ENCODE measurements at places on chromosomes 4 and X. TPM values are rescaled to one million over a fixed set of nuclear protein-coding genes. Genes with fewer than 3 reads are reported as not detected.

DNA sequence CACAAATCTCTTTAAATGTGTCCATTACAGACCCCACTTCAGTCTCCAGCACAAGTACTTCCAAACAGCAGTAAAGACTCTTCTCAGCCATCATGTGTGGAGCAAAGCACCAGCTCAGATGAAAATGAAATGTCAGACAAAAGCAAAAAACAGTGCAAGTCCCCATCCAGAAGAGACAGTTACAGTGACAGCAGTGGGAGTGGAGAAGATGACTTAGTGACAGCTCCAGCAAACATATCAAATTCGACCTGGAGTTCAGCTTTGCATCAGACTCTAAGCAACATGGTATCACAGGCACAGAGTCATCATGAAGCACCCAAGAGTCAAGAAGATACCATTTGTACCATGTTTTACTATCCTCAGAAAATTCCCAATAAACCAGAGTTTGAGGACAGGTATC lies 78.0 kb downstream of the SLC10A6 start:
- no peak for DNase-seq
- no peak overlapping the region for H3K27ac ChIP-seq
- no peaks in the 10 kb centered on the region for H3K36me3 ChIP-seq

DNA sequence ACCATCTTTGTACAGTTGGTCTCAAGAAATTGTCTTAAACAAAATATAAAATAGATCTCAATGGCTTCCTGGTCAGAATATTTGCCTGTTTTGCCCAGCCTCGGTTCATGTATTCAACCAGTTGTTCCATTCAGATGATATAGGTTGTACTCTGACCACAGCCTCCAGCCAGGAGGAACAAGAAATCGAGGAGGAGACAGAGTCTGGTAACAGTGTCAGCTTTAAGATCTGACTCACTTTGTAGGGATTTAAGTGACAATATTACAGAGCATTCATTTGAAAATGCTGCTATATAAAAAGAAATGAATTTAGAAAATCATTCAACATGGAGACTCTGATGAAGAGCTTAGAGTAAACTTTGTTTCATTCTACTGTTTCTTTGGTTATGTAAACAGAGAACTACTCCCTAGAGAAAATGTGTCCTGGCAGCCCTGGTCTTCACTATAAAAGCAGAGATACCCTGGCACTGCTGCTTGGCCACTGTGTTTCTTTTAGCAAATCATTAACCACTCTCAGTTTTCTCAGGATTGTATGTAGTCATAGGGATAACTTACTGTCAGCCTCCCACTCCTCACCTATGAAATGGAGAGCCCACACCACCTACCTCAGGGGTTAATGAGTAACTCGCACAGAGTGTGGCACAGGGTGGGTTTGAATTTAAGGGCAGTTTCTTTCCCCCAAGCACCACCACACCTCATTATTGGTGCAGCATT lies 53.5 kb downstream of the PAGE2 start:
- no peaks in the 10 kb centered on the region for H3K27me3 ChIP-seq
- peak; percentile 38 for DNase-seq
- H3K4me1 ChIP-seq: no peaks in the 10 kb centered on the region
- no peak overlapping the region for H3K4me3 ChIP-seq
- H3K27ac ChIP-seq: peak overlapping the region; percentile 64
- no peaks in the 10 kb centered on the region for H3K36me3 ChIP-seq

TMEM129 gene
- 37.9 TPM for total RNA-seq

DNA sequence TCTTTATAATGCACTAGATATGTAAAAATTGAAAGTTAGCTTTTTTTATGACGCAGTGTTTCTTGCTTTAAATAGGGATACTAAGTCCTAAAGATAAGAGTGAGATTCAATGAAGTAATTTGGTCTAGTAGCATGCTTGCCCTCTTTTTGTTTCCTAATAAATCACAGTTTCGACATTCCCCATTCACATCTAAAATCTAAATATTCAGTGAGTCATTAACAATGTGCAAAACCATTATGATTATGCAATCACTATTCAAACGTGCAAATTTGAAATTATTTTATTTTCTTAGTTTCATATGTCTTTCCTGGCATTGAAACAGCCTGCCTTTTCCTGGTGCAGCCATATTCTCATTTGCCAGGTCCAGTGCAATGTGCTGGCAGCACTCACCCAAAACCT lies 1350.5 kb upstream of the PABPC4L start:
- DNase-seq: no peak
- no peak overlapping the region for H3K27ac ChIP-seq
- no peaks in the 10 kb centered on the region for H3K36me3 ChIP-seq
- H3K4me1 ChIP-seq: no peaks in the 10 kb centered on the region

NXF2B gene
- not detected for total RNA-seq

DNA sequence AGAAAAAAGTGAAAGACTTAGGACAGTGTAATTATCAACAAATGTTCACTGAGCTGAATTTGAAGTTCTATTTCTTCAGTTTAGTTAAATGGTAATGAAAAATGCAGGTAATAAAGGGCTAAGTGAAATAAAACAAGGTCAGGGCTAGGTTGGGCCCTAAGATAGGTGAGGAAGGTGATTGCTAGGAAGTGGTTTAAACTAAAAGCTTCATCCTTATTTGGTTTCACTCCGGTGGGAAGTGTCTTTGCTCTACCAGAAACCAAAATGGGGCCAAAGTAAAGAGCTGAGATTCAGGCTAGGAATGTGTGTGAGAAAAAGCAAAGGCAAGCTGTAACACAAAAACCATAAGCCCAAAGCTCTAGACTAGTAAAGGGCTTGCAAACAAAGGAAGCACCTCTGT lies 31.0 kb downstream of the TAB3 start:
- H3K36me3 ChIP-seq: no peaks in the 10 kb centered on the region
- no peak overlapping the region for H3K27ac ChIP-seq
- H3K4me3 ChIP-seq: no peak overlapping the region
- DNase-seq: no peak
- H3K4me1 ChIP-seq: no peaks in the 10 kb centered on the region

MAGEA2 gene
- not detected for total RNA-seq

RGS12 gene
- 25.7 TPM for total RNA-seq

- no peaks in the 10 kb centered on the region for H3K36me3 ChIP-seq
- H3K4me3 ChIP-seq: no peak overlapping the region
- H3K27ac ChIP-seq: no peak overlapping the region
- no peaks in the 10 kb centered on the region for H3K27me3 ChIP-seq
- no peaks in the 10 kb centered on the region for H3K4me1 ChIP-seq
- DNase-seq: no peak
These were observed 97.1 kb upstream of the FAM9B start for GRCh38 chrX:9131066-9131465.
